CD4-positive, alpha-beta T cell treated with Interleukin-10 for 1 hour (primary cell): ENCODE measurements at places on chromosomes 6 and 20.

- no peak for DNase-seq
Measured at GRCh38 chr20:48624315-48625020, 203.3 kb downstream of the PREX1 start.

GRCh38 chr6:111747829-111748228 is 125.4 kb downstream of the FYN start:
- no peak for DNase-seq

DNA sequence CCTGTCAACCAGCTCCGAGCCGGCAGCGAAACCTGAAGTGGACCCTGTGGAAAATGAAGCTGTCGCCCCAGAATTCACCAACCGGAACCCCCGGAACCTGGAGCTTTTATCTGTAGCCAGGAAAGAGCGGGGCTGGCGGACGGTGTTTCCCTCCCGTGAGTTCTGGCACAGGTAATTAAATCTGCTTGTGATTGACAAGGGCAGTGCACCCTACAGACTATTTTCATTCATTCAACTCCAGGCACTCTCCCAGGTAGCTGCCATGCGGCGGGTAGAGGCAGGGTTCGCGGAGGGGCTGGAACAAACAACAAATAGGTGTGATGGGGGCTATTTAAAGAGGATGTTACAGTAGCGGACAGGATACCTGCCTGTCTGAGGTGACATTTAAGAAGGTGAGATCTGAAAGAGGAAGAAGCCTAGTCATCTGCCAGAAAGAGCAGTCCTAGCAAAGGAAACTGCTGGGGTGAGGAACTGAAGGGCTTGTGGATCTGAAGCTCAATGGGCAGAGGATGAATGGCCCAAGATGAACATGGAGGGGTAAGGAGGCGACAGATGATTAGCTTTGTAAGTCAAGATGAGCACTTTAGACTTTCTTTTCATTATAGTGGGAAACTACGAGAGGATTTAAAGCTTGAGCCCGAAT is 810 bp downstream of the MRPL18 start:
- DNase-seq: peak; percentile 33

- no peak for DNase-seq
Measured at GRCh38 chr20:52294106-52294628, 102.6 kb upstream of the ZFP64 start.

DNA sequence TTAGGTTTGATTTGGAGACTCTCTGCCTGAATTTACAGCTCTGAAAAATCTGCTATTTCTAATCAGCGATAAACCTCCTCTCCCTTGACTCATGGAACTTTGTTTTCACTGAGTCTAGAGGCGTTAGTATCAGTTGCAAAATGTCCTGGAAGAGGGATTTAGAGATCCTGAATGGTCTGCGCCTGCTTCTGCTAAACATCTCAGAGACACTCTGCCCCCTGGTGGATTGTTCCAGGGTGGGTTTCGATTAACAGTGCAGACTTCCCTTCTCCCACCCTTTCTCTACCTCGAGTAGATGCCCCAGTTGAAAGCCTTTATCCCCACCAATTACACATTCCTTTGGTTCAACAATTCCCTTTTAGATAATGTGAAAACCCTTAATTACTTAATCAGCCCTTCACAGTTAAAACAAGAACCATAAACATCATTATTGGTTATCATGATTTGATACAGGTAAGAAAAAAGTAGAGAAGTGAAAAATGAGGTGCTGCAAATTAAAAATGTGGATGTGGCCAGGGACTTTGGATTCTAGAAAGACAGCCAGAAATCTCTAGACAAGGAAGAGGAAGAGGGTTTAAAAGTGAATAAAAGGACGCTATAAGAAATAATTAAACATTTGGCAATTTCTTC is 5.5 kb downstream of the HTR1B start:
- peak; percentile 30 for DNase-seq

GRCh38 chr20:24994186-24994465 is 1.6 kb upstream of the APMAP start:
- DNase-seq: no peak

DNA sequence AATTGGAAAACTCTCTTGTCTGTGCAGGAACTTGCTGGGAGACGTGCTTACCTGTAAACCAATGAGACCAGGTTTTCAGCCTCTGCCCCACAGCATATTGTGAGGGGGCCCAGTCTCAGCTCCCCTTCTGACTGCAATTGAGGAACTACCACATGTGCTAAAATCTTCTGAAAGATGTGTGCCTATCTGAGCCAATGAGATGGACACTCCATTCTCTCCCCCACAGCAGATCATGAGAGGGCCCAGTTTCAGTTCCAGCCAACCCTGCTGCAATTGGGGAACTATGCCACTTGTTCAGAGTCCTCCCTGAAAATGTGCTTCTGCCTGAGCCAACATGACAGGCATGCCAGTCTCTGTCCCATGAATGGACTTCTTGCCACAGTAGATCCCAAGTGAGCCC is 20.9 kb upstream of the PI3 start:
- peak; percentile 11 for DNase-seq

- DNase-seq: no peak
Measured at GRCh38 chr6:158528826-158529225, 31.1 kb upstream of the TMEM181 start.

DNA sequence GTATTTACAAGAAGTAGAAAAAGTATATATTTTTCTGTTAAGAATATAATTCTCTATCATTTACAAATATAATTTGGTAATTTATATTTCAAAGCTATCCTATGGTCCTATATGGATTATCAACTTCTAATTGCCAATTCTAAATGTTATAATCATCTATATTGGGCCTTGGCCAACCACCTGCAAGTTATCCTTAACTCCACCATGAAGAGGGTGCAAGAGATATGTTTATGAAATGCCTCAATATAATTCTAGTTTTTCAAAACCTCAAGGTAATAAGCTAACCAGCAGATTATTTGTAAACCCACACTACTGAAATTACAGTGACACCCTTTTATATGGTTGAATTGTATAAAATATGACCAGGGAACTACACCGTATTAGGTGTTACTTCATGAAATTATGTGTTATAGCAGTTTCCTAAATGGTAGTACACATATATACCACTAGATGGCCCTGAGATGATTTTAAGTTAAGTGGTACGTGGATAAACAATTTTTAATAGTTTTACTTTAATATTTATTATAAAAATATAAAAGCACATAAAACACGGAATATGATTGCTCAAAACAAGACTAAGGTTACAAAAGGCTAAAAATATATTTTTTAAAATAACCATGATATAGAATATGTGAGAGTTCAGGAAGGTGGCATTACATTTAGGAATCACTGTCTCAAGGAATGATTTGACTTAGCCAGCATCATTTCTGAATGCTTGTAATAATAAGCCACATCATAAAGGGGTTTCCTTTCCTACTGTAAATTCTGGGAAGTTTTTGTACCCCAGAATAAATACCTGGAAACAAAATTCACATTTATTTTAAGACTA is 9.8 kb upstream of the PNISR start:
- peak; percentile 53 for DNase-seq

- DNase-seq: no peak
Measured at GRCh38 chr6:104704191-104704590, 155.5 kb downstream of the HACE1 start.

- DNase-seq: no peak
Measured at GRCh38 chr6:116624036-116624805, 7.9 kb downstream of the RSPH4A start.

- no peak for DNase-seq
Measured at GRCh38 chr20:41524980-41525613, 93.1 kb downstream of the CHD6 start.

GRCh38 chr6:15309611-15310283 is 63.9 kb downstream of the JARID2 start:
- no peak for DNase-seq

DNA sequence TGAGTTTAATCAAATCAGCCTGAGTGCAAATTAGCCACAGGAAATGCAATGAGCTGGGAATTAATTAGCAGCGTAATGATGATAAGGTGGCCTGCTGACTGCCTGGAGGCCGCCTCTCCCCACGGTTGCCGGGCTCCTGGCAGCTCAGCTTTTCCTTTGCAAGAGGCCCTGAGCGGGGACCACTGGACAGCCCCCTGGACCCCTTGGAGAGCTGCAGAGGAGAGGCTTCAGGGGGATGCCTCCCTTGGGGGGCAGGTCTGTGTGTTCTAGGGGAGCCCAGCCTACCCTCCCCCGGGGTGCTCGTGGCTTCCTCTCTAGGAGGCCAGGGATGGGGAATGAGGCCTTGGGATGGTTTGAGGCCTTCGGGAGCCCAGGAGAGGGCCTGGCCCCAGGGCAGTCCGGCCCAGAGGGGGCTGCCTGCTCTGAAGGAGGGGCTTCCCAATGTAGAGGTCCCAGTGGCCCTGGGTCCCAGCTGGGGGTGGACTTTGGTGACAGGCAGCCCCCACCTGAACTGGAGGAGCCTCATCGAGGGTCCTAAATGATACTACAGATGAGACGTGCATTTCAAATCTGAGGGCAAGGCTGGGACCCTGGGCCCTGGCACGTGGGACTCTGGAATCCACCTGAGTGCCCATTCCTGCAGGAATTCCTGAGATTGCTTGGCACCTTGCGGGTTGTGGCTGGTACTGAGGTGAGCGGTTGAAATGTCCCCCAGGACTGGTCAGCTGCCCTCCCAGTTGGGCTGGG is 66.4 kb upstream of the BHLHE23 start:
- no peak for DNase-seq

- DNase-seq: peak; percentile 71
Measured at GRCh38 chr6:137867685-137868509, 838 bp downstream of the TNFAIP3 start.

- no peak for DNase-seq
Measured at GRCh38 chr20:43744151-43744611, 17.4 kb upstream of the GTSF1L start.

- no peak for DNase-seq
Measured at GRCh38 chr20:41162396-41162795, 25.1 kb downstream of the PLCG1 start.

DNA sequence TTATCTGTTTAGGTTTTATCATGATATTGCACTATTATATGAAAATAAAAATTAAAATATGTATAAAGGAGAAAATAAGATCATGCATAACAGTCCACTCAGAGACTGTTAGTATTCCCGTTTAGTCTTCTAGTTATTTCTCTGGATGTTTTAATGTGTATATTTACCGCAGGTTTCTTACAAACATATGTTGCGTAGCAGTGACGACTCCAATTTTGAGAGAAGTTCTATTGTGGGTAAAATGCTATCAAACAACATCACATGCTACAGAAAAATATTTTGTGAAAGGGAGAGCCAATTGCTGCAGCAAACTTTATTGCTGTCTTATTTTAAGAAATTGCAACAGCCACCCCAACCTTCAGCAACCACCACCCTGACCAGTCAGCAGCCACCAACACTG is 72.4 kb upstream of the NXT1 start:
- DNase-seq: no peak
